ENCODE measurements at places on chromosomes 5 and 9.

DNA sequence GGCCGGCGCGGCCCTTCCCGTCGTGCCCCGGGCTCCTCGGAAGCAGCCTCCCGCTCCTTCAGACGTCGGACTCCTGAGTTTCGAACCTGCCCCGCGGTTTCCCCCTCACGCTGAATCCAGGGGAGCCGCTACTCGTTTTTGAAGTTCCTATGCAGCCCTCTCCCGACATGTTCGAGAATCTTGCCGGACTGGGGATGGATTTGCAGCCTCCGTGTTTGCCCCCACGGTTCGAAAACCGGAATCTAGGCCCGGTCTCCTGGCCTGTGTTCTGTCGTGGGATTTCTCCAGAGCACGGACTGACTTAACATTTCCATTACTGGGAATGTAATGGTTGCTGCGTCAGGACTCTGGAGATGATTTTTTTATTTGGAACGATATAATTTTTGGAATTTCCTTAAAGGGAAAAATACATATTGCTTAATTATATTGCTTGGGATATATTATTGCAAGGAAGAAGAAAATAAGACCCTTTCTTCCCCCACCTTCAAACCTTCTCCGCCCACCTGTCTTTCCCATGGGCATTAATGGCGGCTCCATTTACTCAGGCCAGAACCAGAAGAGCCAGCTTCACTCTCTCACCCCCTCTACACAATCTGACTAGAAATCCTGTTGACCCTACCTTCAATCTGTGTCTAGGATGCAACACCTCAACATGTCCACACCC is 8.5 kb upstream of the MGAT1 start:
- DNase-seq: peak; percentile 53

GRCh38 chr5:144548936-144549335 is 378.3 kb downstream of the KCTD16 start:
- no peak for DNase-seq

GRCh38 chr9:106675780-106676179 is 187.2 kb upstream of the ZNF462 start:
- DNase-seq: no peak

- no peak for DNase-seq
These were observed 161.3 kb downstream of the LPAR1 start for GRCh38 chr9:110876929-110877328.

- no peak for DNase-seq
These were observed 11.4 kb downstream of the MYORG start for GRCh38 chr9:34365282-34365681.

DNA sequence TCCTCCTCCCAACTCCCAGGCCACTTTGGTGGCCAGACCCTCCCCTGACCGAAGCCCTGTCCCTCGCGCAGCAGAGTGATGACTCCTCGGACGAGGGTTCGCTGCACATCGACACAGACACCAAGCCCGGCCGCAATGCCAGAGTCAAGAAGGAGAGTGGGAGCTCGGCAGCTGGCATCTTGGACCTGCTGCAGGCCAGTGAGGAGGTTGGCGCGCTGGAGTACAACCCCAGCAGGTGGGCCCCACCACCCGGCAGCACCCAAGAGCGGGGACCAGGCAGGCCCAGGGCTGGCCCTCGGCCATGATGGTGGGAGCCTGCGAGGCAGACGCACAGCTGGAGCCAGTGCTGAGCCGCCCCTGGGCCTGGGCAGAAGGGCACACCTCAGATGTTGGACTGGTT is 90.6 kb downstream of the PHF2 start:
- DNase-seq: no peak

Measured in EH (cell line).